Stimulated activated CD4-positive, alpha-beta T cell treated with anti-CD3 and anti-CD28 coated beads, Interleukin-12 subunit alpha, Interleukin-12 subunit beta, amount 100 ng/mL, for 4 hours (primary cell): ENCODE measurements at places on chromosomes 7 and 10.

- DNase-seq: no peak
These were observed 6.2 kb downstream of the BUB3 start for GRCh38 chr10:123160311-123160980.

GRCh38 chr10:111954386-111954785, 229.2 kb downstream of the GPAM start:
- DNase-seq: no peak

- DNase-seq: no peak
These were observed 15.5 kb upstream of the ADGRA1 start for GRCh38 chr10:133072196-133072595.

- no peak for DNase-seq
These were observed 701.6 kb upstream of the ANKRD30A start for GRCh38 chr10:36423821-36424248.

- no peak for DNase-seq
These were observed 93.0 kb upstream of the TMEM72 start for GRCh38 chr10:44818041-44818649.

DNA sequence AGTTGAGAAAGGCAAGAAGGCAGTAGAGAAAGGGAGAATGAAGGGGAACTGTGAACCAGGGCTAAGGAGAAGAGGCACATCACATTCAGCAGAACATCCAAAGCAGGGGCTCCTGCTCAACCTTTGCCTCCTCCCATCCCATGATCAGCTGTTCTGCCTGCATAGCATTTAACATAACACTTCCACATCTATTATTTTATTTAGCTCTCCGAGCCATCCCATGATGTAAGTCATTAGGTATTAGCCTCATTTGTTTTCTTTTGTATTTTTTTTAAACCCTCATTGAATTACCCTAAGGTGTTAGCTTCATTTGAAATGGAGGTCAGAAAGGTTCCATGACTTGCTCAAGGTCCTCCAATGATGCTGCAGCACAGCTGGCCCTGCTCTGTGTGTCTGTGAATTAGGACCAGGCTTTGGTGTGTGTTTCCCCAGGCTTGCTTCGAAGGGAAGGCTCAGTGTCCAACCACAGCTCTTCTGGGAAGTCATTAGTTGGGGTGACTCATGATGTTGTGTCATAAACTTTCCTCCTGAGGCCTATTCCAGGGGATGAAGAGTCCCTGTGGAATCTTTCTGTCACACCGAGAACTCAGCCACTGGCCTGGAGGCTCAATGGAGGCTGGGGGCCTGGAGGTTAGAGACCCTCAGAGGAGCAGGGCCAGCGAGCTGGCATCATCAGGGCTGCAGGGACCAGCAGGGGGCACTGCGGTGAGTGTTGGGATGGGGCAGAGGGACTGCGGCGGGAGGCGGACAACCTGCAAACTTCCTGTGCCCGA, 16.5 kb downstream of the NPFFR1 start:
- DNase-seq: no peak

DNA sequence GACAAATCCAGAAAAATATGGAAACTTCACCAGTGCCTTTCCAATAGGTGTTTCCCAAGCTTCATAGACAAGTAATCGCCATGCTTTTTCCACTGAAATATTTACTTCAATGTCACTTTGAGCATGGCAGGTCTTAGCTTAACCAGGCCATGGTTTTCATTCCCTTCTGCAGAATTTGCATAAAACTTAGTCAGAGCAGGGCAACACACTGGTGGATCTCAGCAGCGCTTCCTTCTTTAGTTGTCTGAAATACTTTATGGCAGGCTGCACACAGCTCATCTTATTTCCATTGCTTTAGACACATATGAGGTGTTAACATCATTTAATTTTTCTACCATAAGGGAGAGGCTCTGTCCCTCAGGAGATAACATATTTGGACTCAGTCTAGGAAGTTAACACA, 102.9 kb upstream of the AHR start:
- DNase-seq: no peak

DNA sequence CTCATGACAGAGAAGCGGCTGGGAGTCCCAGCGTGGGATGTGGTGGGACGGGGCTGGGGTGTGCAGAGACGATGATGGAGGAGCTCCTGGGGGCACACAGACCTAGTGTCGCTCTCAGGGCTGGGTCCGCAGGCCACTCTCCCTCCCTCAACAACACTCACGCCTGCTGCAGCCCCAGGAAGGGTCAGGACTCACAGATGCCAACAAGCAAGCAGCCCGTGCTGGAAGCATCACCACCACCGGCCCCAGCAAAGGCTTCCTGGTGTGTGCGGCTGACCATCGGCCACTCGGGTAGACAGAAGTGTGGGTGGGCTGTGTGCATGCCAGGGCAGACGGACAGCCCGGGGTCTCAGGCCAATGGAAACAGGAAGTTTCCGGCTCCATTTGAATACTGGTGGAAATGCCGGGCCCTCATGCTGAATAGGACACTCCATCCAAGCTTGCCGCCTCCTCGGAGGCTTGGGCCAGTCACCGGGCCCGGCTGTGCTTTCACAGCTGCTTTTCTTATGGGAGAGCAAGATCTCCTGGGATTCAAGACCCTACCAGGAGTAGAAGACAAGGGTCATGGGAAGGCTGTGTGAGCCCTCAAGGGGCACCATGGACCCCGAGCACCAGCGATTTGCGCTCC, 178.1 kb downstream of the ELFN1 start:
- no peak for DNase-seq

DNA sequence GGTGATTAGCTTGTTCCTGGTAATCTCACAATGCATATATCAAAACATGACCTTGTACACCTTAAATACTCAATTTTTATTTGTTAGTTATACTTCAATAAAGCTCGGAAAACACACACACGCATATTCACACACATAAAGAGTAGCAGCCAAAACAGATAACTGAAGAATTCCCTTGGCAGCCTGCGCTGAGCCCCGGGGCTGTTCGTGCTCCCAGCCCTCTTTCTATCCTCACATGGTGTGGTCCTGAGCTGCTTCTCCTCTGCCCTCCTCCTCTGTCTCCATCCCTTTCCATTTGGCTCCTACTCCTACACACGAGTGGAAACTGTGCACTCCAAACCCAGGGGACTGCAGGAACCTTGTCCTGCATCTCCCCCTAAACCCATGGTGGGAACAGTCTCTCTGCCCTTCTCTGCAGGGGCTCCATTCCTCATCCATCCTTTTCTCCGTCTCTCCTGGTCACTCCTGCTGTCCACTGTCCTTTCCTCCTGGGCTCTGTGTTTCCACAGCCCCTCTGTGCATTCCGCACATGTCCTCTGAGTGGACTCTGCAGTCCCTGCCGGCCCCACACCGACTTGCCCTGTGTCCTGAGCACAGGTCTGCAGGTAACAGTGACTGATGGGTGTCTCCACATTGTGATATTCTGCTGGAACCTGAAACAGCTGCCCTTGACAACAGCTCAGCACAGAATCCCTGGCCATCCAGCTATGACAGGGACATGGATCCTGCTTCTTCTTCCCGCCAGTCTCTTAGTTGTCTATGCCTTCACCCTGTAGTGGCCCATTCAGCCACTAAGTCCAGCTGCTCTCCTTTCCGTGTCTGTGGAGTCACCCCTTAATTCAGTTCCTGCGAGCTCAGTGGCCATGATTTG, 216.8 kb upstream of the ZNF32 start:
- no peak for DNase-seq

GRCh38 chr10:21047511-21047910, 150.4 kb upstream of the NEBL start:
- no peak for DNase-seq

DNA sequence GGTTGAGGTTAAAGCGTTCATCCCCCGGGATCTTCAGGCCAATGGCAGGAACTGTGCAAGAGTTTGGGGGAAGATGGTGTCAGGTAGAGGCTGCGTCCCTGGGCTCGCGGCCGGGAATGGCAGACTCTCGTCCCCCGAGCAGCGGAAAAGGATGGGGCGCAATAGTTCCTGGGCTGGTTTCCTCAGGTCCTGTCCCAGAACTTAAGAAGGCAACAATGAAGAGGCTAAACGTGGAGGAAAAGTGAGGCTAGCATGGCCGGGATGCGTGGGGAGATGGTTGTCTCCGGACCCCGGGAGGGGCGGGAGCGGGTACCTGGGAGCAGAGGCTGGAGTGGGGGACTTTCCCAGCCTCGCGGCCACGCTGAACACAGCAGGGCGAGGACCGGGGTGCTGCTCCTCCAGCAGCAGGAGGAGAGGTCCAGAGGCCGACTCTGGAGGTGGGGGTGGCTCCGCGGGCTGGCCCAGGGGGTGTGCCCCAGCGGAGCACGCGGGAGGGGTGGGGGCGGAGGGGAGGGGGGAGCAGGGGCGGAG, 882 bp downstream of the IRF5 start:
- no peak for DNase-seq

DNA sequence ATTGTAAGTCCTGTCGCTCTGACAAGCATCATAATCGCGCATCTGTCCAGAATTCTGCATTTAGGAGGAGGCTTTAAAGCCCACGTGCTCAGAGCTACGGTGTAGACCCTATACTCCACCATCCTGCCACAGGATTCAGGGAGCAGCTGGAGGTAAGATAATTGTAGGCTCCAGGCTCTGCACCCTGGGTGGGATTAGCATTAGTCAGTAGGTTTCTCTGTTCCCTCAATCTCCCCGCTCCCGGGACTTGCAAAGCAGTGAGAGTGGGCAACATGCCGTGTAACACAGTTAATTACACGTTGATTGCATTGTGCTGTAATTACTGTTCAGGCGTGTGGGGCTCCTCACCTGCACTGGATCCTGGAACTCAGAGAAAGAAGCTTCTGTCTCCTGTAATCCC, 89.3 kb upstream of the CUX1 start:
- no peak for DNase-seq

GRCh38 chr7:143013893-143014292, 13.0 kb downstream of the OR9A2 start:
- no peak for DNase-seq

DNA sequence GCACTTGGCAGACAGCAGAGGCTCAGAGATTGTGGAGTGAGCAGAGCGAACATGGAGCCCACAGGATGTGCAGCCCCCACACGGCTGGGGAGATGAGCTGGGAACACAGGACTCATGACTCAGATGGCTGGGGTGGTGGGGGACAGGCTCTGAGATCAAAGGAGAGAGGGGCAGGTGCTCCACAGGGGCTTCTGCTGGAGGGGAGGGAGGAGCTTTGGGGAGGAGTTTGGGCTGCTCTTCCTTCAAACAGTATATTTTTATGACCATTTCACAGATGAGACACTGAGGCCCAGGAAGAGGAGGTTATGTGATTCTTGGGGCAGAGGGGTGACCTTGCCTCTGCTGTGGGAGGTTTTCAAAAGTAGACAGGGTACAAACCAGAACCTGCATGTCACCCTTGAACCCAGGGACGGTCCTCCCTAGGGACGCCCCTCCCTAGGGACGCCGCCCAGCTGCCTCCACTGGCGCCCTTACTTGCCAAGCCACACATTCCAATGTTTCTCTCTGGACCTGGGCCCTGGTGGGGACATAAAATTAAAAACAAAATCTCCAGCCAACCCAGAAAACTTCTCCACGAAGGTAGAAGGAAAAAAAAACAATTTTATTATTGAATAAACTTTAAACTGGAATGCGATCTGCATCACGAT, 981 bp upstream of the CRYGN start:
- DNase-seq: no peak

DNA sequence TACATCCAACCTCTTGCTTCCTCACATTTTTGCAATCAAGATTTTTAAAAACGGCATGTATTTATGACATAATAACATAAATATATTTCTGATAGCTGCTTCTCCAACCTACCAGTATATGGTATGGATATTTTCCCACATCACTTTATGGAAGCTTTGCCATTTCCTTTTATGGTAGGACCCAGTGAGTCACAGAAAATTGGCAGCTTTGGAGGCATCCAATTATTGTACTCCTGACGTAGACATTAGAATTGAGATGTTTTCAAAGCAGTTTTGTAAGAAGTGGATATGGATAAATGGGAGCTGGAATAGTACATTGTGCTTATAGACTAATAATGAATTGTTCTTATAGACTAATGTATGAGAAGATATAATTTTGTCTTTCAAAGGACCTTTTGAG, 23.8 kb upstream of the BICC1 start:
- no peak for DNase-seq

DNA sequence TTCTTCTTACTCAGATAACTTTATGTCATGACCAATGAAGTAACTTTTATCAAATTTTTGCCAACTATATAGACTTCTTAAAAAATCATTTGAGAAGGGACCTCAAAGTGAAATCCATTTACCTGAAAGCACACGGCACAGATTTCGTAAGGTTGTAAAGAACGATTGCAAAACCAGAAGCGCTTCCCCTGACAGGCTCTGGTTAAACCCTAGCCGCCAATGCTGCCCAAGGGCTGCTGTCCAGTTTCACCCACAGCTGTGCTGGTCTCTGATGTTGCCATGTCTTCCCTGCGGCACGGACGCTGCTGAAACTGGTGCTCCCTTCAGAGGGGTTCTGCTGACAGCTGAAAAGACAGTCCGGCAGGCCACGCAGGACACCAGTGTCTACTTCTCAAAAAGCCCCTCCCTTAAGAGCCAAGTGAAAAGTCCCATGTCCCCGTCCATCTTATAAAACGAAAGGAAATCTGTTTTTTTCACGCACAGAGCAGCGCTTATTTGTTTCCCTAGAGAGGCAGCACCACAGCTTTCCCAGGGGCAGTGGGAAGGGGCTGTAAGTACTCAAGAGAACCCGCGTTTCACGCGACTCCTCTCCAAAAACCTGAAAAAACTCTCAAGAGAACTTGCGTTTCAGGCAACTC, 32.5 kb downstream of the GNA12 start:
- no peak for DNase-seq

GRCh38 chr10:16392531-16393069, 44.2 kb upstream of the PTER start:
- no peak for DNase-seq

GRCh38 chr7:154672659-154673415, 330.1 kb downstream of the PAXIP1 start:
- DNase-seq: no peak

- DNase-seq: no peak
These were observed 89.6 kb downstream of the USP6NL start for GRCh38 chr10:11521860-11522259.

GRCh38 chr7:44286182-44286617, 39.2 kb downstream of the CAMK2B start:
- DNase-seq: no peak

- no peak for DNase-seq
These were observed 178.2 kb upstream of the NRG3 start for GRCh38 chr10:81696609-81697388.

DNA sequence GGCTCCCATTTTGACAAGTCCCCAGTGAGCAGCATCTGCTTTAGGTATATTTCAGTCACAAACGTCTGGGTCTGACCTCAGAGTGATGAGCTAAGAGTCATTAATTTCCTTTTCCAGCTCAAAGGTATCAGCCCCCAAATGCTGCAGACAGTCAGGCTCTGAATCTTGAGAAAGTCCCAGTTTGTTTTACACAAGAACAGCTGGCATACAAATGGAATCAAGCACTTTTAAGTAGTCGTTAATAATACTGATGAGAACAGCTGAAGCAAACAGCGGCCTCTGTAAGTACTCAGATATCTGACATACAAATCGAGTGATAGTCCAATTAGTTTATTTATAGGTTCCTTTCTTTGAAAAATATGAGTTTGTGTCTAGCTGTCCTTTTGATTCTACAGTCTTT, 49.4 kb upstream of the MSRB2 start:
- no peak for DNase-seq

GRCh38 chr7:93150200-93150835, 2.1 kb upstream of the SAMD9L start:
- DNase-seq: no peak
